ENCODE measurements at places on chromosomes 6 and 20. TPM values are rescaled to one million over a fixed set of nuclear protein-coding genes. Genes with fewer than 3 reads are reported as not detected.

DNA sequence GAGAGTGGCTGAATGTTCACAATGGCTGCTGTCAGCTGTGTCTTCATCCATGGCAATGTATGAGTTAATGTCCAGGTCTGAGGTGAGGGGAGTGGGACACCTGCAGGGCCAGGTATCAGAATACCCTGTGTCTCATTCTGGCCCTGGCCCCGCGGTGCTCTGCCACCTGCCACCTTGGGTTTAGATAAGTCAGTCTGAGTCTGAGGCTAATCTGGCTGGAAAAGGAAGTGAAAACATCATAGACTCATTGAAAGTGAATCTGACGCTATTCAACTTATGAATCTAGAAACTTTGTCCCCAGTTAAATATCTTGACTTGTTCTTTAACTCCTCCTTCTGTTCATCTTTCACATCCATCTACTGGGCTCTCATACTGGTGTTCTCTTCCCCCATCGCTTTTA is 267.1 kb upstream of the JAG1 start:
- DNase-seq: no peak

C4A gene
- total RNA-seq: 3.6 TPM

EBF4 gene
- total RNA-seq: not detected

PDYN gene
- not detected for total RNA-seq

GRCh38 chr6:11908436-11909105 is 103.5 kb upstream of the HIVEP1 start:
- no peak for DNase-seq

- DNase-seq: no peak
Measured at GRCh38 chr6:137776786-137777686, 90.0 kb upstream of the TNFAIP3 start.

- no peak for DNase-seq
Measured at GRCh38 chr6:124551711-124552233, 410.5 kb upstream of the RNF217 start.

XKR7 gene
- total RNA-seq: 0.03 TPM

DNA sequence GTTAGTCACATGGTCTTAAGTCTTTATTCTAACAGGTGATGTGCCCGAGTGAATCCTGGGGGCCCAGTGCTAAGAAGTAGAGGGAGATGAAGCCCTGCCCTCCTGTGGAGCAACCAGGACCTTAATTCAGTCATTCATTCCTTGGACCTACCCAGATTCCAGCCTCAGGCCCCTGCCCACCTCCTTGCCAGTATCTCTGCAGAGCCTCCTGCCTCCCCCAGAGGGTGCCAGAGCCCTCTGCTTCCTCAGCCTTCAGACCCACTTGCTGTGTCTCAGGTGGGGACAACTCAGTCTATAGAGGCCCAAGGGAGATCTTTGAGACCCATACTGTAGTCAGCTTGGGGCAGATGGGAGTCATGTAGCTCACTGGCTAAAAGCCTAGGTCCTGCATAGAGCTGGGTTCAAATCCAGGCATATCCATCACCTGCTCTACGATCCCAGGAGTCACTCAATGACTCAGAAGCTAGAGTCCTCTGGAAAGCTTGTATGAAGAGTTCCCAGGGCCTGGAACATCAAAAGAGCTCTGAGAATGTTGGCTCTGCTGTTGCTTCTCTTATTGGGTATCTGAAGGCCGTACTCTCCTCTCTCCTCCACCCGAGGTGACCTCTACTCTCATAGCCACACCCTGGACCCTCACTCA is 3.9 kb upstream of the SIGLEC1 start:
- peak; percentile 50 for DNase-seq

DNA sequence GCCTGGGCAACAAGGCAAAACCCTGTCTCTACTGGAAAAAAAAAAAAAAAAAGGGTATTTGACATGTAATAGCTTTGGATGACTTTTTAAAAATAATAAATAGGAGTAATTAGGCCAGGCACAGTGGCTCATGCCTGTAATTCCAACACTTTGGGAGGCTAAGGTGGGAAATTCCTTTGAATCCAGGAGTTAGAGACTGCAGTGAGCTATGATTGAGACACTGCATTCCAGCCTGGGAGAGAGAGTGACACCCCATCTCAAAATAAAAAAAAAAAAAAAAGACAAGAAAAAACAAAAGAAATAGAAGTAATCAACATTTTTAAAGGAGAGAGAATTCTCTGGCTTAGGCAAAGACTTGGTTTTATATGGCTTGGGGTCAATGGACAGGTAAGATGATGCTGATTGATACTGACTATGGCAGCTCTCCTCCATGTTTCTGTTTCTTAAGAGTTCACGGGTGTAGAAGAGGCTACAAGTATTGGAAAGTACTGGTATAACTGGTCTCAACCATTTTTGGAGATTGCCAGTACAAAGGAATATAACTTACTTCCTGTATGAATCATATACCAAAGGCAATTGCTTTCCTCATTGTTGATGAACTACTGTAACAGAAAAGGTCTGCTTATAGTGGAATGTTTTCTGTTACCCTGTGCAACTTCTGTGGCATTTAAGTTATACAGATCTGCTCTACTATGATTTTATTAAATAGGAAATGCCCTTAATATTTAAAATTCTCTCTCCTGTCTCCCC is 10.1 kb downstream of the MAP3K5 start:
- no peak for DNase-seq

DNA sequence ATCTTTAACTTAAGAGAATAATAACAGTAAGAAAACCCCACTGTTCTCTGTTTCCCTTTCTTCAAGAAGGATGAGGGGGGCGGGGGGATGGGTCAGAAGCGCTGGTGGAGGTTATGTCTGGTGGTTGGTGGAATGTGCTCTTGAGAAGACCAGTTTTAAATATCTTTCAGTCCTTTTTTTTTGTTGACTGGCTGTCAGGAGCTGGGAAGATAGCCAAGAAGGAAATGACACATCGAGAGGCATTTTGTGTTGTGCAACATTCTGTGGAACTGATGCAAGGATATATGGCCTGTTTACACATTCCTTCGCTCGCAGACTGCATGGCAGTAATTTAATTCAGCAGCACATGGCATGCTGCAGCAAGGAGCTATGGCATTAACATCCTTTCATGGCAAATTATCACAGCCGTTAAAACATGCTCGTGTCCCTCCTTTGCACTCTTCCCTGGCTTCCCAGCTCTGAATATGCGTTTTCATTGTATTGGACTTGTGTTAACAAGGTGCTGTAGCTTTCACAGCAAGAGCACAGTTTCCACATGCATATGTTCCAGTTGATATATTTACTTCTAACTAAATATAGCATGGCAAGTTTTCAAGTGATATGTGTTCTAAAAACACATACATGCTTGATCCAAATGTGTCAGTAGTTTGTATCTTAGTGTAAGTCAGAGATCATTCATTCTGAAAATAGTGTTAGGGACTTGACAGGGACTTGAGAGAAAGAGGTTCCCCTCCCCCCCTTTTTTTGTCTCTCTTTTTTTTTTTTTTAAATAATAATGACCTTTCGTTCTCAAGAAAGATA is 68.2 kb upstream of the SUPT3H start:
- DNase-seq: no peak

GRCh38 chr20:50245498-50246366 is 55.1 kb downstream of the CEBPB start:
- no peak for DNase-seq

DNA sequence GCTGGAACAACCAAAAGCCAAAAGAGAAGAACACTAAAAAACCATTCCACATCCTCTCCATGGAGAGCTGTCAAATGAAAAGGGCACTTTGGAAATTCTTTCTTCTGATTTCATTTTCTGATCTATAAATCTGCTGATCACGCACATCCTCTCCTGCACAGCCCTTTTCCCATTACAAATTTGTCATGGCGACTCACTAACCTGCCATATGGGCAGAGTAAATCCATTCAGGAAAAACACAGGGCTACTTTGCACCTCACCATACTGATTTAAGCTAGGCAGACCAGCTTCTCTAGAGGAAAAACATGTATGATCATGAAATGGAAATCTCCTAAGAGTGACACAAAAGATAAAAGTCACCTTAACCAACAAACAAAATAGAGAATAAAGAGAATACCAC is 26.0 kb downstream of the TOMM6 start:
- no peak for DNase-seq

- no peak for DNase-seq
Measured at GRCh38 chr20:2759603-2760296, 40.7 kb downstream of the CPXM1 start.

GRCh38 chr6:33974471-33974870 is 170.7 kb upstream of the MLN start:
- DNase-seq: no peak

SGK2 gene
- total RNA-seq: 0.10 TPM

GRCh38 chr6:75934643-75935472 is 137.6 kb downstream of the IMPG1 start:
- DNase-seq: peak; percentile 38

DNA sequence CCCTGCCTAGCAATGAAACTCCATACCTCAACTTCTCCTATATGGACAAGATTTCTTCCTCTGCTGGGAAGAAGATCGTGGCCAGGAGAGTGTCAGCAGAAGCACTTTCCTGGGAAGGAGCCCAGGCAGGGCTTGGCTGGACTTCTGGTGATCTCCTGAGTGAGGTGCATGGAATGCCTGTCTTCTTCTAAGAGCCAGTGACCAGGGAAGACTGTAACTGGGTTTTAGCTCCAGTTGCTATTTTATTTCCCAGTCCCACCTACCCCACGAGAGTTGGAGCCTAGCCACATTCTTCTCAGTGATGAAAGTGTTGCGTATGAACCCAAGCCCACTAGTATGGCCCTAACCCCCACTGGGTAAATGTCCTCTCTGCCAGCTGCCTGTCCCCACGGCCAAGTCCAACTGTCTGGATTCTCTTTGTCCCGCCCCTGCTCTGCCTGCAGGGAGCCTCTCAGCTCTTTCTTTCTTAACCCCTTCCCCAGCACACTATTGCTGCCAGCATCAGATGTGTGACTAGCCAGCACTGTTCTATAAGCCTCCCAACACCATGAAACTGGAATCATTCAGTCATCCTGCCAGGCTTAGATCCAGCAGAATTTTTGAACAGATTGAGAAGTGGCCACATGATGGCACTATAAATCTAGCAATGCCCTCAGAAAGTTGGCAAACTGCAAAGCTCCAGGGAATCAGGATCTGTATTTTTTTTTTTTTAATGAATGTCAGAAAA is 69.8 kb upstream of the FAM184A start:
- no peak for DNase-seq

- no peak for DNase-seq
Measured at GRCh38 chr6:30060606-30061091, 416 bp upstream of the POLR1H start.

DNA sequence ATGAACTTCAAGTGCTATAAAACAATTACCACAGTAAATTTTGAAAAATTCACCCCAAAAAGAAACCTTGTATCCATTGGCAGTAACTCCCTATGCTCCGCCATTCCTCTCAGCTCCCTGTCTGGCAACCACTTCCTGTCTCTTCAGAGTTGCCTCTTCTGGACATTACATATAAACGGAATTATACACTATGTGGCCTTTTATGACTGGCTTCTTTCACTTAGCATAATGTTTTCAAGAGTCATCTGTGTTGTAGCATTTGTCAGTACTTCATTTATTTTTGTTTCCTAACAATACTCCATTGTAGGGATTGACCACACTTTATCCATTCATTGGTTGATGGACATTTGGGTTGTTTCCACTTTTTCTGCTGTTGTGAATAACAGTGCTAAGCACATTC is 50.1 kb downstream of the CEP43 start:
- no peak for DNase-seq

DNA sequence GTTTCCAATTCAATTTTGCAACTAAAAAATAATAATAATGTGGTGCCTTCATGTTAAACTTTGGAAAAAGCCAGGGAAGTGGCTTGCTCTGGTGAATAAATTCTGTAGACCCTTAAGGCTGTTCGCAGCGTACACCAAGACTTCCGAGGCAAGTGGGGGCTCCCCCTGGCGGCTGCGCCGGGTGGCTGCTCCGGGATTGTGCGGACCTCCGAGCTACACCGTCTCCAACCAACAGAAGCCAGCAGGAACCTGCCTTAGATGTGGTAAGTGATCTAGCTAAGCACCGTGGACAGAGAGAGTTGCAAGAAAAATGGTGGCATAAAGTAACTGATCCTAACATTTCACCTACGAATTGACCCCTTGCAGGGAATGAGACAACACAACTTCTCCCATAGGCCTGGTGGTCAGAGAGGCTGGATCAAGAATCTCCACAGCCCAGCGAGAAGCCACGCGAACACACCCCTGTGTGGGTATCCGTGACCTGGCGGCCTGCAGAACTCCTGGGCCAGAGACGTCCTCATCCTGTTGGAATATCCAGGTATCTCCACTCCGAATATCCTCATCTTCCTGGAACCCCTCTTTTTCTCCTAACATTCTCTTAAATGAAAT is 69.6 kb downstream of the TBXT start:
- peak; percentile 72 for DNase-seq

DNA sequence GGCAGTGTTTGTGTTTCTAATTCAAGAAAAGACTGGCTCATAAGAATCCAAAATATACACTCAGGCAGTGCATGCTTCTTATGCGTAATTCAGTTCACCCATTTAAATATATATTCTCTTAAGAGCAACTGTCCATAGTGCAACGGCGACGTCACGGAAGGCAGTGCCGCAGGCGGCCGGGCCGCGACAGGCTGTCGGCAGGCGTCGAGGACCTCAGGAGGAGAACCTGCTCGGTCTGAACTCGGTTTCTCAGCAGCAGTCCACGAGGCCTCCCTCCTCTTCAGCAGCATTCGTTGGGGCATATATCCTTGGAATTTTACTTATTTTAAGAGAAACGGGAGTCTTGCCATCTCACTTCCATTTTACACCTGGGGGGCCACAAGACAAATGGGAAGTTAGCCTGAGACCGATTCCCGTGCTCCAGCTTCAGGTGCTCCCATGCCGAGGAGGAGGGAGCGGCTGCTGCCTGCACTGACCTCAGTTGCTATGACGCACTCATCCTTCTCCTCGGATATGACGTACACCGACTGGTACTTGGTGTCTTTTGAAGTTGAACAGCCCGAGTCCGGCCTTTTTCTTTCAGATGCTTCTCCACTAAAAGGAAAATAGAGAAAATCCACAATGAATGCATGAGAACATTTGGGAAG is 8.2 kb downstream of the DLL1 start:
- DNase-seq: no peak

C6orf132 gene
- not detected for total RNA-seq

Measured in activated CD8-positive, alpha-beta T cell treated with anti-CD3 and anti-CD28 coated beads, Interleukin-2, amount 10 ng/mL, durations not matched to agents 7 days and 5 days (primary cell).